ENCODE measurements at places on chromosomes 1 and 21. TPM values are rescaled to one million over a fixed set of nuclear protein-coding genes. Genes with fewer than 3 reads are reported as not detected.

Gene DIRAS3
- 1.3 TPM for total RNA-seq

Gene TENT5C
- total RNA-seq: 2.6 TPM

Gene S100A8
- not detected for total RNA-seq

Gene MYCL
- 0.15 TPM for total RNA-seq

Gene MTARC1
- total RNA-seq: 1.2 TPM

Gene SPATA1
- 1.3 TPM for total RNA-seq

Gene VCAM1
- 2.9 TPM for total RNA-seq

Gene FCRLA
- total RNA-seq: 1.5 TPM

Gene HMGN1
- 143 TPM for total RNA-seq

Gene DYNLT5
- total RNA-seq: 0.33 TPM

Gene CLDN8
- not detected for total RNA-seq

Gene PLA2G2D
- not detected for total RNA-seq

Gene FCER1A
- not detected for total RNA-seq

Gene TAL1
- total RNA-seq: under 0.01 TPM

Gene CASQ2
- total RNA-seq: not detected

Gene LCE1B
- not detected for total RNA-seq

Gene BRDT
- not detected for total RNA-seq

Gene CFHR1
- not detected for total RNA-seq

Gene FNDC5
- 0.87 TPM for total RNA-seq

Gene SLAMF9
- not detected for total RNA-seq

Gene NADK
- 31.1 TPM for total RNA-seq

Gene LEFTY2
- not detected for total RNA-seq

Gene AVPR1B
- total RNA-seq: not detected
